ENCODE measurements at places on chromosomes 6 and 20.

DNA sequence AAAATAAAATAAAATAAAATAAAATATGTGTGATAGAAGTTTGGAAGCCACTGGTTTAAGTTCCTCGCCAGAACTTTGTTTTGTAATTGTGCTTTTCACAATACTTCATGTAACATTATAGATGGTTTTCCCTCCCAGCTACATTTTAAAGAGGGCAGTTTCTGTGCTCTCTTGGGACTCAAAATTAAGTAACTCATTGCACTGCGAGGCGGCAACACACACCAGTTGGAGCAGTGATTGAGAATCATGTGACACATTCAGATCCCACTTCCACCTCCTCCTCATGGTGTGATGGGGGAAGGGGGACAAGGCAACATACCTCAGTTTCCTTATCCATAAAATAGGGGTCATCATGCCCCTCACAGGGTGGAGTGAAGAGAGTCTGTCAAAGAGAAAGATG, 7.5 kb downstream of the C2 start:
- DNase-seq, result no peak

GRCh38 chr20:4413314-4414049, 308.2 kb upstream of the PRND start:
- no peak for DNase-seq

- DNase-seq, result no peak
Measured at GRCh38 chr6:53199156-53199555, 50.5 kb upstream of the GCM1 start.

GRCh38 chr20:46324960-46325703, 16.8 kb upstream of the CDH22 start:
- no peak for DNase-seq

- DNase-seq, result no peak
Measured at GRCh38 chr6:57085471-57085870, 4.5 kb upstream of the ZNF451 start.
